H1 (cell line): ENCODE measurements at places on chromosomes 5 and 9. TPM values are rescaled to one million over a fixed set of nuclear protein-coding genes. Genes with fewer than 3 reads are reported as not detected.

LCN6 gene
- total RNA-seq, result not detected in 2 replicates

DNA sequence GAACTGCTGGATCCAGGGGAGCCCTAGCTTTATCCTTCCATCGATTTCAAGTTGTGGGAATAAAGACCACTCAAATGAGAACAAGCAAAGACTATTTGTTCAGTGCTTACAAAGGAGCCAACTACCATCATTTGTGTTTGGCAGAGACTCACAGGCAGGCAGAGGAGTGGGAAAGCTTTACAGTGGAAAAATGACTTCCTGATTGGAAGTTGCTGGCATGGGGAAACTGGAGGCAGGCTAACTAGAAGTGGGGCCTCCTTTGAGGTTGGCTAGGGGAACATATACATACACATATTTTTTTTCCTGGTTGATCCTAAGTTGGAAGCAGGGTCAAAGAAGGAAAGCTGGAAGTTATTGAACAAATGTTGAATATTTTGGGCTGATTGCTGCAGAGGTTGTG lies 121.7 kb downstream of the ACTBL2 start:
- no peaks in the 10 kb centered on the region for H3K4me1 ChIP-seq
- DNase-seq, result no peak
- H3K36me3 ChIP-seq, result no peaks in the 10 kb centered on the region
- H3K27me3 ChIP-seq, result no peaks in the 10 kb centered on the region
- H3K27ac ChIP-seq, result no peak overlapping the region
- no peak overlapping the region for H3K4me3 ChIP-seq

UGT3A1 gene
- total RNA-seq, result 1.5 and 2.4 TPM in 2 replicates

LECT2 gene
- not detected in 2 replicates for total RNA-seq

ACOT12 gene
- 0.33 TPM in 1 of 2 replicates, not detected in the other for total RNA-seq

GRCh38 chr5:55600497-55601203 lies 65.9 kb upstream of the PLPP1 start:
- no peaks in the 10 kb centered on the region for H3K36me3 ChIP-seq
- H3K4me1 ChIP-seq, result peaks cover 2% of the 10 kb centered on the region
- no peaks in the 10 kb centered on the region for H3K27me3 ChIP-seq
- DNase-seq, result no peak
- H3K4me3 ChIP-seq, result no peak overlapping the region

CARD19 gene
- total RNA-seq, result 21.2 and 27.7 TPM in 2 replicates

- H3K4me3 ChIP-seq, result no peak overlapping the region
- H3K4me1 ChIP-seq, result no peaks in the 10 kb centered on the region
- no peaks in the 10 kb centered on the region for H3K27me3 ChIP-seq
Observed at GRCh38 chr5:21680196-21680595, 1172.9 kb downstream of the CDH12 start.

DNA sequence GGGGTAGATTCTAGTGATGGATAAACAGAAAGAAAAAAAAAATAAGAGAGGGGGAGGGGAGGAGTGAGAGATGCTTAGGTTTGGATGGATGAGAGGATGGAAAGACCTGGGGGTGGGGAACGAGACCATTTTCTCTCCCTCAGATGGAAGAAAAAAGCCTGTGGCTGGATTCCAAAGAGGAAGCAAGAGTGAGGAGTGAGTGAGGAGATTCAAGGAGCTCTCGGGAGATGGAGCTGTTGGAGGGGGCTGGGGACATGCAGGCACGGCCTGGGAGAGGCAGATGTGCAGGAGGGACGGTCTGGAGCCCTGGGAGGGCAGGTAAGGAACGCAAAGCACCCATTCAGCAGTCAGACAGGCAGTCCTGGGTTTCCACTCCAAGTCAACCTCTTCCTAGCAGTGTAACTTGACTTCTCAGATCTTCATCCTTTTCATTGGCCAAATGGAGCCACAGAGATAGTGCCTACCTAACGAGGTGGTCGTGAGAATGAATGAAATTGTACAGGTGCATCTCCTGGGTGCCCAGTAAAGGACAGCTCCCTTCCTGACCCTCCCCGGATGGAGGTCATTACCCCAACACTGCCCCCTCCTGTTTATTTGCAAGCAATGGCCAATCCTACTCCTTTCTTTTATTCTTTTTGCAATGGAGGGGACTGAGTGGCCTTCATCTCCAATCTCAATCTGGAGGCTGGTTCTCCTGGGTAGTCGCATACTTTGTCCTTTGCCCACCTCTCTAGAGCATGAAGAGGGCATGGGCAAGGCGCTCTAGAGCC lies 52.2 kb downstream of the PCDH1 start:
- H3K4me1 ChIP-seq, result peaks cover 26% of the 10 kb centered on the region
- no peak overlapping the region for H3K4me3 ChIP-seq
- no peaks in the 10 kb centered on the region for H3K27me3 ChIP-seq
- no peak overlapping the region for H3K27ac ChIP-seq
- no peaks in the 10 kb centered on the region for H3K36me3 ChIP-seq

GRCh38 chr9:136860933-136861873 lies 4.9 kb downstream of the EDF1 start:
- H3K4me1 ChIP-seq, result peaks cover 6% of the 10 kb centered on the region
- peaks cover 11% of the 10 kb centered on the region for H3K36me3 ChIP-seq
- H3K27me3 ChIP-seq, result no peaks in the 10 kb centered on the region

GRCh38 chr5:135332519-135333150 lies 66.4 kb downstream of the MACROH2A1 start:
- no peaks in the 10 kb centered on the region for H3K4me1 ChIP-seq
- H3K36me3 ChIP-seq, result no peaks in the 10 kb centered on the region
- H3K27me3 ChIP-seq, result no peaks in the 10 kb centered on the region

DNA sequence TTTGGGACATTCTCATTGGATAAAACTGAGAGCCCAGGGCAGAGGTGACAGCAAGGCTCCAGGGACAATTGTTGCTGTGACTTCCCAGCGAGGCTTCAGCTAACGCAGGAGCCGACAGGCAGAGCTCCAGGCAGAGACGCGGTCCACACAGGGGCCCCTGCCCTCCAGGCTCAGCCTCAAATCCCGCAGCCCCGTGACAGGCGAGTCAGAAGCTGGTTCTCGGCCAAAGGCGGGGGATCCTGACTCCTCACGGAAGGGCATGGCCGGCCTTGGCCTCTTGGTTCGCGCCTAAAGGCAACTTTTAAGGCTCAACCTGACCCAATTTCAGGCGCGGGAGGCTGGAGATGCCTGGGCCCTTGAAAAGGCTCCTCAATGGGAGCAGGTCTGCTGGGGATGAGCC lies 21.3 kb downstream of the SLC12A7 start:
- no peak for DNase-seq
- no peak overlapping the region for H3K4me3 ChIP-seq
- H3K27ac ChIP-seq, result no peak overlapping the region; the same call in 1 of the 2 replicates
- no peaks in the 10 kb centered on the region for H3K27me3 ChIP-seq
- no peaks in the 10 kb centered on the region for H3K4me1 ChIP-seq
- H3K36me3 ChIP-seq, result peaks cover 35% of the 10 kb centered on the region; the same call in 1 of the 2 replicates

DNA sequence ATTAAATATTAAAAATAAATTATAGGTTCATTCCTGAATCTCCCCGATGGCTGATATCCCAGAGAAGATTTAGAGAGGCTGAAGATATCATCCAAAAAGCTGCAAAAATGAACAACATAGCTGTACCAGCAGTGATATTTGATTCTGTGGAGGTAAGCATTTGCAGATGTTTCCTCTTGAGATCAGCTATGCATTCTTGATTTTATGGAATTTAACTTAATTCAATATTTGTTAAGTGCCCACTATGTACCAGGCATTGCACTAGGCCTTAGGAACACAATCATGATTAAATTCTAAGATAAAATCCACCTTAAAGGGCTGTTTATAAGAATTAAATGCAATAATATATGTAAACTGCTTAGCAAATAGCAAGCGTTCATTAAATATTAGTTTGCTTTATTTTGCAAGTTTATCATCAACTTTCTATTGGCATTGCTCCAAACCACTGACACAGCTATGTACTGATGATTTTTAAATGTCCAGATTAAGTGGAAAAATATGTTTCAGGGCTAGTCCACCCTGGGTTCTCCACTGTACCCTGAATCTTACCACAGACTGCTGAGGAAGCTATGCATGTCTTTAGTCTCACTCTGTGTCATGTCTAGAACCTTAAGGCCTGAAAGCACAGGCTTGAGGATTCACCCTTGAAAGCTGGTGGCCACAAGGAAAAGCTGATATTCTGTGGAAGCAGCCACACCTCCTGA lies 33.2 kb downstream of the SLC22A4 start:
- no peak overlapping the region for H3K27ac ChIP-seq
- peaks cover 4% of the 10 kb centered on the region for H3K4me1 ChIP-seq
- H3K36me3 ChIP-seq, result no peaks in the 10 kb centered on the region

ZNF354C gene
- total RNA-seq, result 2.3 and 2.6 TPM in 2 replicates
